ENCODE measurements at places on chromosomes 11 and 22.

DNA sequence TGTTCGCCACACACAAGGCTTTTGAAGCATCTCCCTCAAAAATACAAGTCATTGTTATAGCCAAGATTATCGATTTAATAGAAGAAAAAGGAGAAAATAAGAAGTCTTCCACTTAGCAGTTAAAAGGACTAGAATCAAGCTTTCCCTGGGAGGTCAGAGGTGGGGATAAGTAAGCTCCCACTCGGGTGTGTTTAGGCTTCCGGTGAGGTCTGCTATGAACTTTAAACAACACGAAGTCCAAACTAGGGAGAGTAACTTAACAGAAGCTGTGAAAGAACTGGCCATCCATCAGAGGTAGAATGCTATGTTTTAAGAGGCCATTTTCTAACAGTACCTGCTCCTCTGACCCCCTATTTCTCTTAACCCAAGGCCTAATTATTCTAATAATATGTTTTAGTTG, 91.4 kb upstream of the APOA1 start:
- DNase-seq: no peak

DNA sequence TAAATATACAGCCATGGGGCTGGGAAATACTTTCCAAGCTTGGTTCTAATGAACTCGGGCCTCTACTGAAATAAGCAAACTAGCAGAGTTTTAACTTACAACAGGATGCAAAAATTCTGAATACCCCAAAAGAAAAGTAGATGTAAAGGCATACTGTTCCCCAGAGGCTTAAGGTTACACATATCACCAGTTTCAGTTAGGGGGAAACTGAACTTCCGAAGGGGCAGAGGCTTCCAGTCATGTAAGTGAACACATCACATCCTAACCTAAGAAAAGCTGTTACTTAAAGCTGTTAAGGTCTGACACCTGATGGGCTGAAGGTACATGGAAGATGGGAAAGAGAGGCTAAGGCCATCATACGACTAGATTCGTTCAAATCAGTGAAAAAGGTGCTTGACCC, 2.3 kb downstream of the GAB2 start:
- no peak for DNase-seq

DNA sequence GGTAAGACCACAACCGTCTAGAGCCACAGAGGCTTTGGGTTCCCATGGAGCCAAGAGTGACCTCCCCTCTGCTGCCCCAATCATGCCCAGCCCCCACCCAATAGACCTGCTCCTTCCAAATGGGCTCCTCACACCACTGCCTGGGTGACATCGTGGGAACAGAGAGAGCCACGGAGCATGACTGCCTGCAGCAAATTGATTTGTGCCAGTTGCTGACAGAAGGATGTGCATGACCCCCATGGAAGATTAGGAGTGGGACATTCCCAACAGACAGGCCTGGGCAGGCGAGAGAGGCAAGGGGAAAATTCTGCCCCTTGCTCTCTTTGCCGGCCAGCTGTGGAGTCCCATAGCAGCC, 88.5 kb downstream of the TENM4 start:
- no peak for DNase-seq

GRCh38 chr22:47600281-47600680, 837.8 kb downstream of the TBC1D22A start:
- DNase-seq: no peak

DNA sequence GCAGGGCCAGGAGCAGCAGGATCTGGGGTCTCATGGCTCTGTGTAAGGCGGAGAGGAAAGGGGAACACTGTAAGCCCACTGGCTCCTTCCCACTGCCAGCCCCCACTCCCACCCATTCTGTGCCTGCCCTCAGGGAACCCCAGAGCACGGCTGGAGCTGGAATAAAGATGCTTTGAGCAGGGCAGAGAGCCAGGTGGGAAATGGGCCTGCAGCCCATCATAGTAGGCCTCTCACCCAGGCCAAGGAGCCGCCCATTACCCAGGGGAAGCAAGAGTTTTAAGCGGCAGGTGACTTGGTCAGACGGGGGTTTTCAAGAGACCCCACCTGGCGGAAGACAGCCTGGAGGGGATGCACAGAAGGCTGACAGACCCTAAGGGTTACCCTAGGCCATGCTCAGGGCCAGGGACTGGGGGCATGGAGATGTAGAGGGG, 4.6 kb downstream of the LRRC32 start:
- DNase-seq: no peak

- no peak for DNase-seq
Observed at GRCh38 chr11:95140397-95141033, 50.9 kb downstream of the ENDOD1 start.

- no peak for DNase-seq
Observed at GRCh38 chr11:119991669-119992068, 146.2 kb downstream of the TRIM29 start.

GRCh38 chr11:64695548-64695947, 27.4 kb downstream of the NRXN2 start:
- no peak for DNase-seq

- no peak for DNase-seq
Observed at GRCh38 chr11:22728600-22729389, 62.4 kb downstream of the GAS2 start.

DNA sequence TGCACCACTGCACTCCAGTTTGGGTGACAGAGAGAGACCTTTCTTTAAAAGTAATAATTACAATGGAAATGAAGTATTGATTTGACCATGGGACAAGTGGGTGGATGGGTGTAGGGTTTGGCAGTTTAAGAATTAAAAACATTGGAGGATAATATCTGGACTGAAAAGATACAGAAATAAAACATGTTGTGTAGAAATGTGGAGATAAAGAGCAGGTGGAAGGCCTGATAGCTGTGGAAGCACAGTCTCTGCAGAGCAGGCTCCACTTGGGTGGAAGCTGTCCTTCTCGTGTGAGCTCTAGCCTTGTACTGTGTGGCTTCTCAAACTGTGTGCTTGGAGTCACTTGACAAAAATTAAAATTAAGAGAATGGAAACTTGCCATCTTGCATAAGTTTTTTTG, 25.6 kb downstream of the APLP2 start:
- peak; percentile 93 for DNase-seq

DNA sequence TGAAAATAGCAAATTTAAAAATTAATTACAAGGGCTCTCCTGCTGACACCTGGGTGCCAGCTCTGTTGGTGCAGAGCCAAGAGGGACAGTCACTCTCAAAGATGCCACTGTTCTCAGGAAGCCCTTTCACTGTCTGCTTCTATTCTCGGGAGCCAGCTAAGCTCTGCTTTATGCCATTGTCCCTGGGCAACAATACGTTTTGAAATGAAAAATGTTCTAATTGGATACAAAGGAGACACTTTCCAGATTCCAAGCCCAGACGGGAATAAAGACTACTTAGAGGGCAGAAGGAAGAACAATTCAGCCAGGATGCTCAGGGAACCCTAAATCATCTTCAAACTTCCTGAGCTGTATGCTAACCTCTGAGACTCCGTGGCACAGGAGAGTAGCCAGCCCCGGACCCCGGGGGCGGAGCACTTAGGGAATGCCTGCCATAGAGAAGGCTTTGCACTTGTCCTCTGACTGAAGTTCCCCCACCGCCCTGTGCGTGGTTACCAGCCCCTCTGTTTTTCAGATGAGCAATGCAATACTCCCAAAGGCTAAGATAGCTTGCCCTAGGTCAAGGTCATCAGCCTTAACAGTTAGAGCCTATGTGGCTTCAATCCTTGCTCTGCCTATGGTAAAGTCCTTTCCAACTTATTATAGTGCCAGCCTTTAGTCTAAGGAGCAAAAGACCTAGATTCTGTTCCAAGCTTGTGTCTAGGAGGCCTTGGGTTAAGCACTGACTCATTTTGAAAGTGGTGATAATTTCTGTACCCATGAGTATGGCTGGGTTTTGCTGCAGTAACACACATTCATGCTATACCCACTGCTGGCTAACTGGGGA, 150.9 kb downstream of the CACNA1I start:
- no peak for DNase-seq

DNA sequence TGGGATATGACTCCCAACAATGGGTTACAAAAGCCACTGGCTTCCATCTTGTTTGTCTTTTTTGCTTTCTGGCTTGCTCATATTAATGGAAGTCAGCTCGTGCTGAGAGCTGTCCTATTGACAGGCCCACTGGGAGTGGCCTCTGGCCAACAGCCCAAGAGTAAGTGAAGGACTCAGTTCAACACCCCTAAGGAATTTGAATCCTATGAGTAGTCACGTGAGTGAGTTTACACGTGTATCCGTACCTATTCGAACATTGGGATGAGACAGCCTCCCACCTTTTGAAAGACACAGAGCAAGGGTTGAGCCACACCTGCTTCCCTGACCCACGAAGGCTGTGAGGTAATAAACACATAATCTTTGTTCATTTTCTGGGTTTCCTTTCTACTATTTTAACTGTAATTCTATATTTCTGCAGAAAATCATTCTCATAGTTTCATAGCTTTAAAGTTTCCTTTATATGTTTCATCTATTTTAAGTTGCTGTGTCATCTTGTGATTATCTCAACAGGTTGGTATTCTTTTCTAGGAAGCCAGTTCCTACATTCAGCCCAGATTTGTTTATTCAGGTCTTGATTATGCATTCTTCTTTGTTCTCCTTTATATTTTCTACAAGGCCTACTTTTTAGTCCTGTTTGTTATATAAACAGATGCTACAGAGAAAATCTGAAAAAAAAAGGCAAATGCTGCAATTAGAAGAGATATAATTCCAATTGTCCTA, 802.3 kb downstream of the CNTN5 start:
- DNase-seq: no peak

GRCh38 chr11:662689-663274, 25.7 kb downstream of the DRD4 start:
- peak; percentile 61 for DNase-seq

All from hematopoietic multipotent progenitor cell treated with erythropoietin and hydrocortisone succinate and interleukin-3 and kit ligand, for 8 days (in vitro differentiated cells).